ENCODE measurements at places on chromosomes 6 and 20. TPM values are rescaled to one million over a fixed set of nuclear protein-coding genes. Genes with fewer than 3 reads are reported as not detected.

GRCh38 chr6:14280006-14280510 is 162.5 kb downstream of the CD83 start:
- no peak for DNase-seq

DNA sequence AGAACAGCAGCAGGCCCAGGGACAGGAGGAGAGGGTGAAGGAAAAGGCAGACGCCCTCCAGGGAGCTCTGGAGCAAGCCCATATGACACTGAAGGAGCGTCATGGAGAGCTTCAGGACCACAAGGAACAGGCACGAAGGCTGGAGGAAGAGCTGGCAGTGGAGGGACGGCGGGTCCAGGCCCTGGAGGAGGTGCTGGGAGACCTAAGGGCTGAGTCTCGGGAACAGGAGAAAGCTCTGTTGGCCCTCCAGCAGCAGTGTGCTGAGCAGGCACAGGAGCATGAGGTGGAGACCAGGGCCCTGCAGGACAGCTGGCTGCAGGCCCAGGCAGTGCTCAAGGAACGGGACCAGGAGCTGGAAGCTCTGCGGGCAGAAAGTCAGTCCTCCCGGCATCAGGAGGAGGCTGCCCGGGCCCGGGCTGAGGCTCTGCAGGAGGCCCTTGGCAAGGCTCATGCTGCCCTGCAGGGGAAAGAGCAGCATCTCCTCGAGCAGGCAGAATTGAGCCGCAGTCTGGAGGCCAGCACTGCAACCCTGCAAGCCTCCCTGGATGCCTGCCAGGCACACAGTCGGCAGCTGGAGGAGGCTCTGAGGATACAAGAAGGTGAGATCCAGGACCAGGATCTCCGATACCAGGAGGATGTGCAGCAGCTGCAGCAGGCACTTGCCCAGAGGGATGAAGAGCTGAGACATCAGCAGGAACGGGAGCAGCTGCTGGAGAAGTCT is 25.5 kb downstream of the C20orf173 start:
- no peak for DNase-seq

Gene OPRM1
- not detected for total RNA-seq

DNA sequence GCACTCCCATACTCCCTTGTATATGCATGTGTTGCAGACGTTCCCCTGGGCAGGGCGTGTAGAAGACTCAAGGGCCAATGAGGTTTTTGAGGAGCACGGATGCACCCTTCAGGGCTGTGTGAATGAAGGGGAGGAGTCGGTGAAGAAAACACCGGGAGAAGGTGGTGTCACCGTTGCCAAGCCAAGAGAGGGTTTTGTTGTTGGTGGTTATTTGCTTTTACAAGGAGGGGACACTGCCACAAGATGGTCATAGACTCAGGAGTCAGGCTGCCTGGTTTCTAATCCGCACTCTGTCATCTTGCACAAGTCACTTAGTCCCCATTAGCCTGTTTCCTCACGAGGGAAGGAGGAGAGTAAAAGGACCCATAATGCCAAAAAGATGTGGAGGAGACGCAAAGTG is 124.0 kb downstream of the PXDC1 start:
- DNase-seq = no peak

DNA sequence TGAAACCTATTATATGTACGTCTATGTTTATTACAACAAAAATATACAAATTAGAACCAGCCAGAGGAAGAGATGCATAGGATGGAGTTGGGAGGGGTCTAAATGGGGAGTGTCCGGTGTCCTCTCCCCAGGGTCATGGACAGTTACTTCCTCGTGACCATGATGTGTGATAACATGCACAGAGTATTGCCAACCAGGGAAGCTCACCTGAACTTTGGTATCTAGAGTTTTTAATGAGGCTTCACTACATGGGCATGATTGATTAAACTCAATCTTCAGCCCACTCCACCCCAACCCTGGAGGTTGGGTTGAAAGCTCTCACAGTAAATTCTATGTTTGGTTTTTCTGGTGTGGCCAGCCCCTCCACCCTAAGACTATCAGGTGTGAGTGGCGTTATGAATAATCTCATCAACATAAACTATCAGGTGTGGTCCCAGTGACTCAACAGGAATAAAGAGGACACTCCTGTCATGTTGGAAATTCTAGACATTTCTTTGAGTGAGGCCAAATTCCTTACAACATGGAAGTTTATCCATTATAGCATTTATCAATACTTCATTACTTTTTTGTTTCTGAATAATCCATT is 36.4 kb upstream of the FKBP1A start:
- no peak for DNase-seq

DNA sequence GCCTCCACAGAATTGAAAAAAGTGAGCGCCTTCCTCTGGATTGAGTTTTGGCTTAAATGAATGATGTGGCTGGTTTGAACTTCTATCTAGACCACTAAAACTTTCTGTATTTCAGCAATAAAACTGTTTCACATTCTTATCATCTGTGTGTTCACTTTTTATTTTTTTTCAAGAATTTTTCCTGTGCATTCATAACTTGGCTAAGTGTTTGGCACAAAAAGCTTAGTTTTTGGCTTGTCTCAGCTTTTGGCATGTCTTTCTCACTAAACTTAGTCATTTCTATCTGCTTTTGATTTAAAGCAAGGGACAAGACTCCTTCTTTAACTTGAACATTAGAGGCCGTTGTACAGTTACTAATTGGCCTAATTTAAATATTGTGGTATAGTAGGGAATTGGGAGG is 1015.1 kb downstream of the EPHA7 start:
- no peak for DNase-seq

- no peak for DNase-seq
These were observed 125.3 kb upstream of the DST start for GRCh38 chr6:56767892-56768531.

Gene EYS
- not detected for total RNA-seq

DNA sequence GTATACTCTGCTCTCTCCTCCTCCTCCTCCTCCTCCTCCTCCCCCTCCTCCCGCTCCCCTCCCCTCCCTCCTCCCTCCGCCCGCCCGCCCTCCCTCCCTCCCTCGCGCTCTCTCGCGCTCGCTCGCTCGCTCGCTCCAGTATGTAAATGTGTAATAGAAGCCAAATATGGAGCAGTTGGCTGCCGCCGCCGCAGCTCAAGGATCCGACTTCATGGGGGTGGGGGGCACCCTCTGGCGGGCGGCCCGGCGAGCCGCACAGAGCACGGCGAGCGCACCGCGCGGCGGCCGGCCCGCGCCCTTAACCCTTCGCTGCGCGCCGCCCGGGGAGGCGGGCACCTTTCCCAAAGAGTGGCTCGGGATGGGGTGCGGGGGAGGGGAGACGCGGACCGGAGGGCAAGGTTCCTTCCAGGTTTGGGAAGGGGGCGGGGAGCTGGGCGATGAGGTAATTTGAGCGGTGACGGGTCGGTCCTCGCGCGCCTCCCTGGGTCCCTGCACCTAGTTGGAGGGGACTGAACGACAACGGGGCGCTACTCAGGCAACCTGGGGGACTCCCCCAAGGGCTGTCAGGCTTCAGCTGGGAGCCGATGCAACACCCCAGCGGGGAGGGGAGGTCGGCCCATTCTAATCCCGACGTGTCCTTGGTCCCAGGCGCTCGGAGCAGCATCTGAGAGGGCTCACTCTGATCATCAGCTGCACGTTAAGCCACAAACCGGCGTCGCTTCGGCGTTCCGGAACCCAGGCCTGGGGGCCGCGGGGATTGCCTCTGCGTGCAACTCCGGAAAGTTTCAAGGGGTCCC is 409 bp upstream of the ATXN1 start:
- DNase-seq = peak; percentile 88

DNA sequence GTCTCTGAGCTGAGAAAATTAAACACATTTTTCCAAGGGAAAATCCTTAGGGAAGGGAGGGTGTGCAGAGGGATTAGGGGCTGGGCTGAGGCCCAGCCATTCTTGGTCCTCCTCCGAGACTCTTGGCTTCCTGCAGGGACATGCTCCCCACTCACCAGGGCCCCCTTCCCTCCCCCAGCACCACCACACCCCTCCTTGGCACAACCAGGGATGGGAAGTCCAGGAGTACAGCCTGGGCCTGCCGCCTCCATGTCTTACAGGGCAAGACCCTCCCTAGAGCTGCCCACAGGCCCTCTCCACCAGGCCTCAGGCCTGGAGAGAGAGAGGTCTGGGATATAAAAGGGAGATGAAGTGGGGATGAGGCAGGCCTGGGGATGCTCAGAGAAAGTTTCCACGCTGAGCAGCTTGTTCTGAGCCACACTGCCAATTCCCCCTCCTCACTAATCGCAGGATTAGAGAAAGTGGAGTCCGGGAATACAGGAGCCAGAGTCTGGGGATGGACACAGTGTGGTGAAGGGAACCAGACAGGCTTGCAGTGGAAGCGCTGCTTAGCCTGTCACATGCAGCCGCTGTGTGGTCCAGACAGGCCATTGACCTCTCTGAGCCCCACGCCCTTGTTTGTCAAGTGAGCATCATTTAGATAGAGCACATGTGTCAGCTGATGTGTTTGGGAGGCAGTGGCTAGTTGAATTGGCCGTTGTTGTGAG is 105.5 kb downstream of the MRPL14 start:
- no peak for DNase-seq

DNA sequence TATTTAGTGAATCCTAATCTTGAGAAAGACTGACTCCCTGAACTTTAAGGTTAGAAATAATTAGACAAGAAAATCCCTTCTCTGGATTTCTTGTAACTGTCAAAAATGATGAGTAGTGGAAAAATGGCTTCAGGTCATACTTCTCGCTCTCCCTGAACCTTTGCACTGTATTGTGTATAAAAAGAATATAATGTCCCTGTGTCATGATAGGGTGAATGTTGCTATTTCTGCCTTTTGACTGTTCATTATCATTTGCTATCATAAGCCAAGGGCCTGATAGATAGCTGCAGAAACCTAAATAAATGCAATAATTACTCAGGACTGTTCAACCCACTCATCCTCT is 39.3 kb downstream of the ALDH8A1 start:
- DNase-seq = no peak

DNA sequence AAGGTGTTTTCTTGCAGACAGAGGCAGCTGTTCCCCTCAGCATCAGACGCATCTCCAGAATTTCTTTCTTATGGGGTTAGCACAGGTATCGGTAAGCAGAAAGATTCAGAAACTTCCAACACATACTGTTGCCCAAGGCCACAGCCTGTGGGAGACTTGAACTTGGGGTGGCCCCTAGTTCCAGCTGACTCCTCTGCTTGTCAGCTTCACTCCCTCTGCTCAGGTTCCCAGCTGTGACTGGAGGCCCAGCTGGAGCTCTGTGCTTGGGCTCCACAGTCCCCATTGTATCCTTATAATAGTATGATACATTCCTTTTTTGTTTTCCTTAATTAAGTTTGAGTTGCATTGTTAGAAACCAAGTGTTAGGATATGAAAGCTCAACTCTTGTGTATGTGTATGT is 26.2 kb upstream of the BTN3A2 start:
- DNase-seq = no peak

DNA sequence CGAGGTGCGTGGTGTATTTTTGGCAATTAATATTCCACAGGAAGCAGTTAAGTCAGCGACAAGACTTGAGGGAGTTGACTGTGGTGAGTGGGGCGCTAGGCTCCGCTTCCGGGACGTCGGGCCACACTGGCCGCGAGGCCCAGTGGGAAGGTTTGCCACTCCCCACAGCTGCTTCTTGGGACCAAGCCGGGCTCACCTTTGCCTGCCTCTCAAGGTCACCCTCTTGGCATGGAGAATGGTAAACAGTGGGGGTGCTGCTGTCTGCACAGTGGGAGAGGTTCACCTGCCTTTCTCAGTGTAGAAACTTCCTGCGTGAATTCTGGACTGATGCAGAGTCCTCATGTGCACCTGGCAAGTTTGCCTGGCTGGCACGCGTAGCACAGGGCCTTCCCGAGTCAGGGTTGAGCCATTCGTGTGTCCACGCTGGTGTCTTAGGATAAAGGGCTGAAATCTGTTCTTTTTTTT is 6.4 kb downstream of the OSBPL2 start:
- DNase-seq = peak; percentile 71

GRCh38 chr20:37976887-37977286 is 56.4 kb downstream of the TTI1 start:
- DNase-seq = no peak

GRCh38 chr6:165060720-165061119 is 248.7 kb downstream of the C6orf118 start:
- no peak for DNase-seq

Gene DEFB118
- not detected for total RNA-seq

GRCh38 chr20:44448753-44449546 is 26.7 kb upstream of the TTPAL start:
- no peak for DNase-seq

DNA sequence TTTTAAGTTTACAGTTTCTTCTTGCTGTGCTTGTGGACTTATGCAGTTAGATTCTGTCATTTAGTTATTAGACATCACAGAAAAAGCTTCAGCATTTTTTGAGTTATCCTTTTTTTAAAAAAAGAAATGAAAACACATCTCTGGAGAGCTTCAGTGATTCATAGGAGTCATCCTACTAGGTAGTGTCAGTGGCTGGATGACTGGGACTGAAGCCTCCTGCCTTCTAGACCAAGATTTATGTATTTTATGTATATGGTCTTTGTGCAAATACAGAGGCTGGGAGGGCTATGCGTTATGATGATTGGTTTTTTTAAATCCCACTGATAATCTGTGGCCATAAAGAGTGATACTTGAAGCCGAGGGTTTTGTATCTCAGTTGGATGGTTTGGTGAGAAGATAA is 125.9 kb upstream of the JAG1 start:
- no peak for DNase-seq

DNA sequence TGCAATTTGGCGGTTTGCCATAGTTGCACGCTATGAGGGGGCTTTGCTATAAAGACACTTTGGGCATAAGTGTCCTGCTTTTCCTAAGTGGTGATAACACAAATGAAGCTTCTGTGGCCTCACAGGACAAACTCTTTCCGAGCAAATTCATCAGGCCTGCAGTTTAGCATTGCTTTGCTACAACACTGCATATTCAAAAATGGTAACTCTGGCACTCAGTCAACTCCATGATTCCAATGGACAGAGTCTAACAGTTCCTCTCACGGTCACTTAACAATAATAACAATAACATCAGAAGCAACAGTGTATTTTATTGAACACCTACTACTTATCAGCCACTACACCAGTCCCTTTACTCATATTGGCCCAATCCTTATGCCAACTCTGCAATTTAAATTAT is 222.5 kb downstream of the FRK start:
- DNase-seq = no peak

Gene ZSCAN23
- 0.62 TPM for total RNA-seq

- no peak for DNase-seq
These were observed 428.8 kb upstream of the ARID1B start for GRCh38 chr6:156348424-156348823.

DNA sequence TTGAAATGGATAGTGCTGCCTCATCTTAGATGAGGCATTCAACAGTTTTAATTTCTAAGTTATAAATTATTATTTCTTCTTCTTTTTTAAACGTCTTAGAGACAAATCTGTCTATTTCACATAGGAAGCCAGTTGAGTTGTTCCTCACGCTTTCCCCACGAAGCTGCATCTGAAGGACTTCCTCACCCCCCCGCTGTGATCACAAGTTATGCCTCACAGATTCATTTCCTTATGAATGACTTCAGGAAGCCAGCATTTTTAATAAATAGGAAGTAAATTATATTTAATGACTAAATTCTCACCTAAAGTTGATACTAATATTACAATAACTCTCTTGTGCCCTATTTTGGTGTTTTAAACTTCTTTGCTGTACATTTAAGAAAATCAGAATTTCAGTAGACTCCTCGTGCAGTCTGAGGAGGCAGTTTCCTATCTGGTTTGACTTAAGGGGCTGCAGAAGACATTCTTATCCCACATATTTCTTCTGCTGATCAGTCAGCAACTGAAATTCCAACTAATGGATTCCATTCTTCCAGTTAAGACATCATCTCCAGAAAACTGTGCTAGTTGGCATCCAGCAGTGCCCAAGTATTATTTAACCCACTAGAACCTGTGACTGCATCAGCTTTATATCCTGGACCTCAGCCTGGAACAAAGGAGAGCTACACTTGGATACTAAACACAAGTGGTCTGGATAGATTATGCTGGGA is 182.7 kb upstream of the CCN2 start:
- DNase-seq = peak; percentile 15

Gene FRS3
- 6.6 TPM for total RNA-seq

GRCh38 chr6:136956590-136957544 is 34.8 kb downstream of the SLC35D3 start:
- no peak for DNase-seq

All from gastrocnemius medialis (tissue), 4 donors.